ENCODE measurements at places on chromosomes 3 and 15.

DNA sequence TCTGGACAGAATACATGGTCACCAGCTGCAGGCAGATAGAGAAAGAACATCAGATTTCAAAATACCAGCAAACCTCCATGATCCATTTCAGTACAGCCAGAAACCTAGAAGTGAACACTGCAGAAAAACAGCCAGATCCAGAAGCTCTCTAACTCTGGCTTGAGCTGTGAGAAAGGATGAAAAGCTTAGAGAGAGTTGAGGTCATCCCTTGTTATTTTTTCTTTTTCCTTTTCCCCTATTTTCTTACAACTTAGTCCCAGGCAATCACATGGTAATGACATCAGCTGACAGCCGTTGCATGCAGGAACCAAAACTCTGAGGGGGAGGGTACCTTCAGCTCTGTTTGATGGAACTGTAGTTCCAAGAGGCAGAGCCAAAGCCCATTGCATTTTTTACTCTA lies 113.2 kb downstream of the TCF12 start:
- DNase-seq: no peak

- no peak for DNase-seq
Observed at GRCh38 chr15:67980171-67980570, 73.9 kb upstream of the PIAS1 start.

GRCh38 chr15:67479781-67480505 lies 41.0 kb upstream of the C15orf61 start:
- no peak for DNase-seq

DNA sequence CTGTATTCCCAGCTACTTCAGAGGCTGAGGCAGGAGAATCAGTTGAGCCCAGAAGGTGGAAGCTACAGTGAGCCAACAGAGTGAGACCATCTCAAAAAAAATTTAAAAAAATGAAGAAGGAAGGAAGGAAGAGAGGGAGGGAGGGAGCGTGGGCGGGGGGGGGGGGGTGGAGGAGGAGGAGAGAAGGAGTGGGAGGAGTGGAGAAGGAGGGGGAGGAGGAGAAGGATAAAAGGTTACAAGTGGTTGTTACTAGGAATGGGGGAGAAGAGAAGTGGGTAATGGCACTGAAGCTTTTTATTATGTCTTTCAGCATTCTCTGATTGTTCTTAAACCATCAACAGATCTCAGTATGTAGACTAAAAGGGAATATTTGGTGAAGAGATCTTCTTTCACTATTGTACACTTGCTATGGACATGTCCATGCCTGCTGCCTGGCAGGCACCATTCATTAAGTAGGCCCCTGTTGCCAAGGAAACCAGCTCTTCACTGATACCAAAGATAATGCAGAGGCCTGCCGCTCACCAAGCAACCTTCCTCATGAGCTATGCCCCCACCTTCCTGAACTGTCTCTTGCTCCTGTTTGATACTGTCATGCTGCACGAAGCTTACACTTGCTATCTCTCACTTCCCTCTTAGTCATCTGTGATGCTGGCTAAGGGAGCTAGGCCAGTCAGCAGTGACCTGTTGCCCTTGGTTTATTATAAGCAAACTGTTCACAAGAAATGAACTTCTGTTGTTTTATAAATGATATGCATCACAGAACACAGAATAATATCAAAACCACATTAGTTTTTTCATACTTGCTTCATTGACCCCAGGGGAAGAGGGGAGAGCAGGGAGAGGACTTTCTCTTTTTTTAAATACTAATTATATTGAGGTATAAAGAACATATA lies 23.1 kb downstream of the EPM2AIP1 start:
- DNase-seq: peak; percentile 58

- DNase-seq: no peak
Observed at GRCh38 chr3:30512576-30512975, 93.8 kb upstream of the TGFBR2 start.

DNA sequence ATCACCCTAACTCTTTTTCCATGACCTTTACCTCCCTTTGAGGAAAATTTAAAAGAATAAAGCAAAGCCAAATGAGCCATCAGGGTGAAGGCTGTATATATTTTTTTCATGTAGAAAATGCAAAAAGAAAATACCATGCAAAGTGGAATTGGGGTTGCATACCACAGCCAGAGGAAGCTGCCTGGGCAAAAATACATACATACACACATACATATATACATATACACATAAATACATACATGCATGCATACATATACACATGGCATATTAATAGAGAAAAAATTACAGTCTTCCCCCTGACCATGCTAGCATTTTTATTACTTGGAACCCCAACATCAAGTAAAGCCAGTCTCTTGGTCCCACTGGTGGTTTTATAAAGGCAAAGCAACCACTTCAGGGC lies 63.7 kb upstream of the TMCO5A start:
- DNase-seq: no peak

GRCh38 chr3:183172051-183172639 lies 9.6 kb upstream of the LAMP3 start:
- no peak for DNase-seq

DNA sequence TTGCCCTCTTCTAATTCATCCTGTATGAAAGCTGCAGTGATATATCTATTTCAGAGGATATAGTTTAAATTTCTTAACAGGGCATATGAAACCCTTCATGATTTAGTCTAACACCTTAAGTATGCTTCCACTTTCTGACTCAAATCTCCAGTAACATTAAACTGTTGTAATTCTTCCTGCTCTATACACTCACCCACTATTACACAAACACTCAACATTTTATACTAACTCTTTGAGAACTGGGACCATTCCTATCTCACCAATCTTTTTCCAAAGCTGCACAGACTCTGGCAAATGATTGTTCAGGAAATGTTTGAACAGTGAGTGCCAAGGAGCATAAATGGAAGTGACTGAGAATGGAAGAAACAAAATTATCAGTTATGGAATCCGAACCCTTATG lies 560.4 kb upstream of the DPPA4 start:
- DNase-seq: no peak

- peak; percentile 18 for DNase-seq
Observed at GRCh38 chr3:119395923-119396358, 67.5 kb downstream of the TMEM39A start.

DNA sequence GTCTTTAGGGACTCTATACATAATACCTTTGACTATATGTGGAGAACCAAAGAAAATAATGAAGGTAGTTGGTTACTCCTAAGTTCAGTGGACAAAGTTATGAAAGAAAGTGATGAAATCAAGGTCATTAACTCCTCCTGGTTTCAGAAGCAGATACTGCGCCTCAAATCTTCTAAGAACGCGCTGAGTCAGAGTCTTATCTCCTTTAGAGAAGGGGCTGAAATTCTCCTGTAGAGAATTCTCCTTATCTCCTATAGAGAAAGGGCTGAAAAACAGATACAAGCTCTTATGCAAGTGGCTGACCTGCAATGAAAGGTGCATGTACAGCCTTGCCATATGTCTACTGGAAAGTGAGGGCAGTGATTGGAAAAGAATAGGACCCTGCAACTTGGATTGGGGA lies 824.2 kb downstream of the NSUN3 start:
- DNase-seq: no peak

GRCh38 chr3:53775018-53775417 lies 71.2 kb downstream of the CHDH start:
- peak; percentile 43 for DNase-seq

- no peak for DNase-seq
Observed at GRCh38 chr15:69940441-69941300, 157.0 kb downstream of the TLE3 start.

- DNase-seq: no peak
Observed at GRCh38 chr3:112647122-112647521, 6.2 kb upstream of the CCDC80 start.

DNA sequence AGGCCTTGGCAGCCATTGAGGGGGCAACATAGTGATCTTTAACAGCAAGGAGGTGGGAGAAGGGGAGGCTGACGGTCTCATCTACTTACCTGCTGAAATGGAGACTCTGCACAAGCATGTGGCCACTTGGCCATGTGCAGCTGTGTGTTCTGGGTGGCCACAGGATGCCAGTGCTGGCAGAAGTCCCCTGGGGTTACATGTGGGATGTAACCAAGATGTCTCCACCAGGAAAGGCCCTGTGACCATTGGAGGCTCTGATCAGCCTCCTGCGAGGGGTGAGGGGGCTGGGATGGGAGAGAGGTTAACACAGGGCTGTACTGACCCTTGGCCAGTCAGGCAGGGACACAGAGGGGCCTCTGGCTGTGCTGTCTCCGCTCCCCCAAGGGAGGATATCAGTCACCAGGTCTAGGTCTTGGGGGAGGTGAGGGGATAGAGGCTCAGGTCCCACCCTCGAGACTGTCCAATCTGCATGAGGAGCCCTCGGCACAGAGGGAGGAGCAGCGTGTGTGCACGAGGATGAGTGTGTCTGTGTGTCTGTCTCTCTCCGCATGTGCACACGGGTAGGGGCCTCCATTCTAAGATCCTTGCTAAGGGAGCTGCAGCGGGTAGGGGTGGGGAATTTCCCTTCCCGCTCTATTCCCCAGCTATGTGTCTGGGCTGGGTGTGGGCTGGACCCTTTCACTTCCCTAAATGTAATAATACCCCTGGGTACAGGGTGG lies 19.5 kb downstream of the PRKCD start:
- DNase-seq: peak; percentile 87

GRCh38 chr3:39361252-39361927 lies 21.8 kb upstream of the SLC25A38 start:
- peak; percentile 40 for DNase-seq

GRCh38 chr15:39628546-39629257 lies 47.8 kb downstream of the THBS1 start:
- no peak for DNase-seq

DNA sequence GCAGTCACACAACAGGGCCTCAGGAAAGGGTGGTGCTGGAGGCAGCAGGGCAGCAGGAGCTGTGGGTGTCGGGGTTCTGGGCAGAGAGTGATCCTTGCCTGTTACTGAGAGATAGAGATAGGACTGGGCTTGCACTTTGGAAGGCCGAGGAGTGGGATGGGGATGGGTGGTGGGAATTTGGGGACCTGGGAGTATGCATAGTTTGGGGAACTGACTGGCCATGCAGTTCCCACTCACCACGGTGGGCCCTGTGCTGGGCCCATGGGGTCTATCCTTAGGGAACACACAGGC lies 192.5 kb upstream of the LINGO1 start:
- no peak for DNase-seq

DNA sequence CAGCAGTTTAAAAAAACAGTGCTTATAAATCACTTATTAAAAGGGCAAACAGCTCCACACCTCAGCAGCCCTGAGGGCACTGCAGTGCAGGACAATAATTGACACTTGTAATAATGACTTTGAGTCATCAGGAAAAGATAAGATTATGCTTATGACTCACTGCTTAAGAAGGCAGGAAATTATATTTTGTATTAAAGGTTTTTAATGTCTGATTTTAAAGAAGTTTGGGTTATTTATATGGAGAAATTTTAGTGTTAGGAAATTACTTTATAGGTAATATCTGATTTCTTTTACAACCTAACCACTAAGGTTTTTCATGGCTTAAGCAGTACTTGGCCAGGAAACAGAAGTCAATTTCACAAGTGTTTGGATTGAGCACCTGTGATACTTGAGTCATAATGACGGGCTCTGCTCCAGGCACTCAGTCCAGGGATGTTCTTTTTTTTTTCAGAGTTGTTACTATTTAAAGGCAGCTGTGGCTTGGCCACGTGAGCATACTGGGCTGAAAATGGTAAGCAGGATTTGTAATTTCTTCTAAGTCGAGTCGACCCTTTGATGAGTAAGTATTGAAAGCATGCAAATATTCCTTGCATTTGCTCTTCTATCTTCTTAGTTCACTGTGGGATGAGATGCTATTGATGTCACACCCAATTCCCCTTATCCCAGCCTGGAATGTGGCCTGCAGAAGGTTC lies 21.6 kb upstream of the SLC6A20 start:
- DNase-seq: no peak

DNA sequence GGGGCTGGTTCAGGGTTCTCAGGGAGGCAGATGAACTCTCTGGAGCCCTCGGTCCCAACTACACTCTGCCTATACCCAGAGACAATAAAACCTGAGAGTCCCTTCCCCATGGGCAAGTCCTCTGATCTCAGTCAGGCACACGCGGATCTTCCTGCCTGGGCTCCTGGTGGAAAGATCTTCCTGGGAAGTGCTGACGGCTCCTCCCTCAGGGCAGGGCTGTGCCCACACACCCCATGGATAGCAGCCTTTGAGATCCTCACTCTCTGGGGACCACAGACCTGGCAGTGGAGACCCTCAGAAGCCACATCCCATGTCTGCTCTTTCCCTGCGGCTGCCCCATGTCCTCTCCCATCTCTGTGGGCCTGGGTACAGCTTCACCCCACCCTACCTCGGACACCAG lies 10.4 kb downstream of the SH2D7 start:
- no peak for DNase-seq

DNA sequence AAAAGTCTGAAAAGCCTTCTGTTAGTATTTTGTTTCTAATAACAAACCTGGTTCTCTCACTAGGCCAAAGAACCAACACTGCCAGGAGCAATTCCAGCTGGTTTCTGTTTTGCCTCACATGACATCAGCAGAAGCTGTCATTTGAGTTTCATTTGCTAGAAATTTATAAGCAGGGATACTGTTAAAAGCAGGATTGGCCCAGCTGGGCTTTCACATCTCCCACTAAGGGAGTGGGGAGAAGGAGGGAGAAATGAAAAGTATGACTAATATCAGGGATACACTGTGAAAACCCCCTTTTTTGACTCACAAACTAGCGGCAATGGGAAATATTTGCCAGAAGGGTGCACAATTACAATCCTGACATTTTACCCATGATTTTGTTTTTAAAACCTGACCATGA lies 5.3 kb downstream of the CCDC80 start:
- DNase-seq: no peak

DNA sequence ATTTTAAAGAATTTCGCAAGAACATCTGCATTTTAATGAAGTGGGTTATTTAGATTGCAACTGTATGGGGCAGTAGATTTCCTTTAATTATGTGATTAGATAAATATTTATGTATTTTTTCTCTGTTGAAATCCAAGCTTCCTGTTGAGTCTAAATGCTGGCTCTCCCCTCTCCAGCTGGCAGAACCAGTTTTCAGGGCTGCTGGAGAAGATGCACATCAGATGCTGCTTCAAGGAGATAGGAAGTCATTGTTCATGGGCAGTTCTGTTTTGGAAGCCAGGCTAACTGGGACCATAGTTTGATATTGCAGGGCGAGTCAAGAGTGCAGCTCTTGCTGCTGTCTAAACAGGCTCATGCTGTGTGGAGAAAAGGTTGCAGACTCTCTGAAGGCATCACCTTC lies 97.4 kb downstream of the SLC9A9 start:
- no peak for DNase-seq

GRCh38 chr3:156654834-156655233 lies 19.6 kb upstream of the TIPARP start:
- no peak for DNase-seq

Data from GM06990 (cell line).